K562 (cell line): ENCODE measurements at places on chromosomes 5 and 9. TPM values are rescaled to one million over a fixed set of nuclear protein-coding genes. Genes with fewer than 3 reads are reported as not detected.

ADAMTS12 gene
- 0.11 TPM in 1 of 2 replicates, not detected in the other for total RNA-seq

TAS2R1 gene
- total RNA-seq: not detected in 2 replicates

LHFPL2 gene
- total RNA-seq: 6.6 TPM in 2 replicates

OR1J2 gene
- not detected in 2 replicates for total RNA-seq

ACO1 gene
- total RNA-seq: 20.4 and 22.3 TPM in 2 replicates

GOLGA1 gene
- total RNA-seq: 9.5 and 10.5 TPM in 2 replicates

TMC1 gene
- not detected in 2 replicates for total RNA-seq

NOXA1 gene
- total RNA-seq: 0.63 and 1.2 TPM in 2 replicates

ANKRD31 gene
- total RNA-seq: 0.04 and 0.07 TPM in 2 replicates

PCDHGB1 gene
- total RNA-seq: 0.07 and 0.29 TPM in 2 replicates

TCERG1 gene
- 126 and 128 TPM in 2 replicates for total RNA-seq

SMIM33 gene
- total RNA-seq: not detected in 2 replicates

PCDHGC5 gene
- not detected in 2 replicates for total RNA-seq

RELL2 gene
- 22.9 and 23.3 TPM in 2 replicates for total RNA-seq

KIF24 gene
- total RNA-seq: 4.7 and 5.0 TPM in 2 replicates

OSMR gene
- total RNA-seq: 0.92 and 1.2 TPM in 2 replicates

WHRN gene
- 14.1 and 17.1 TPM in 2 replicates for total RNA-seq

PCDHB8 gene
- total RNA-seq: not detected in 2 replicates

MSMP gene
- 0.60 and 0.87 TPM in 2 replicates for total RNA-seq

LPCAT1 gene
- total RNA-seq: 18.4 and 20.8 TPM in 2 replicates

ADAMTSL1 gene
- total RNA-seq: not detected in 2 replicates

TPM2 gene
- total RNA-seq: 6.9 and 9.1 TPM in 2 replicates

CCNI2 gene
- total RNA-seq: 0.18 TPM in 1 of 2 replicates, not detected in the other

FOXE1 gene
- not detected in 2 replicates for total RNA-seq

LOX gene
- 0.09 and 0.34 TPM in 2 replicates for total RNA-seq

MAN2A1 gene
- 25.8 and 25.9 TPM in 2 replicates for total RNA-seq

POU5F2 gene
- 0.20 TPM in 2 replicates for total RNA-seq

SMAD5 gene
- 34.4 and 38.5 TPM in 2 replicates for total RNA-seq

RLN1 gene
- not detected in 2 replicates for total RNA-seq

CMBL gene
- total RNA-seq: 119 and 121 TPM in 2 replicates

HACD4 gene
- total RNA-seq: 0.02 TPM in 2 replicates

RNF224 gene
- not detected in 2 replicates for total RNA-seq

DNAH5 gene
- not detected in 2 replicates for total RNA-seq

PCDHB4 gene
- total RNA-seq: not detected in 2 replicates

VCAN gene
- 0.29 and 0.33 TPM in 2 replicates for total RNA-seq

PCDHB9 gene
- not detected in 2 replicates for total RNA-seq

PAEP gene
- 0.51 and 0.69 TPM in 2 replicates for total RNA-seq

EIF4E1B gene
- total RNA-seq: not detected in 2 replicates

IL31RA gene
- total RNA-seq: not detected in 2 replicates

TIMD4 gene
- not detected in 2 replicates for total RNA-seq

PCA3 gene
- not detected in 2 replicates for total RNA-seq

NREP gene
- total RNA-seq: 0.29 and 0.42 TPM in 2 replicates

CCL28 gene
- not detected in 2 replicates for total RNA-seq

DBH gene
- total RNA-seq: not detected in 2 replicates

SNCAIP gene
- total RNA-seq: not detected in 2 replicates

DNAJC21 gene
- total RNA-seq: 66.3 and 70.7 TPM in 2 replicates

FOXD4L4 gene
- 0.11 TPM in 1 of 2 replicates, not detected in the other for total RNA-seq

HRCT1 gene
- not detected in 2 replicates for total RNA-seq

PFN3 gene
- total RNA-seq: not detected in 2 replicates

WDR36 gene
- total RNA-seq: 64.2 and 67.7 TPM in 2 replicates

SNAPC4 gene
- total RNA-seq: 17.1 and 18.7 TPM in 2 replicates

C7 gene
- 0.82 and 1.5 TPM in 2 replicates for total RNA-seq

ALG2 gene
- 17.2 and 18.2 TPM in 2 replicates for total RNA-seq

GGTA1 gene
- total RNA-seq: not detected in 2 replicates

IFNA21 gene
- not detected in 2 replicates for total RNA-seq

ECPAS gene
- total RNA-seq: 90.9 and 97.4 TPM in 2 replicates

C9orf50 gene
- total RNA-seq: not detected in 2 replicates

ARSB gene
- total RNA-seq: 3.2 and 3.3 TPM in 2 replicates

MZB1 gene
- total RNA-seq: 0.31 TPM in 2 replicates
